Nephron progenitor cell (in vitro differentiated cells): ENCODE measurements at places on chromosomes 3 and 15.

DNA sequence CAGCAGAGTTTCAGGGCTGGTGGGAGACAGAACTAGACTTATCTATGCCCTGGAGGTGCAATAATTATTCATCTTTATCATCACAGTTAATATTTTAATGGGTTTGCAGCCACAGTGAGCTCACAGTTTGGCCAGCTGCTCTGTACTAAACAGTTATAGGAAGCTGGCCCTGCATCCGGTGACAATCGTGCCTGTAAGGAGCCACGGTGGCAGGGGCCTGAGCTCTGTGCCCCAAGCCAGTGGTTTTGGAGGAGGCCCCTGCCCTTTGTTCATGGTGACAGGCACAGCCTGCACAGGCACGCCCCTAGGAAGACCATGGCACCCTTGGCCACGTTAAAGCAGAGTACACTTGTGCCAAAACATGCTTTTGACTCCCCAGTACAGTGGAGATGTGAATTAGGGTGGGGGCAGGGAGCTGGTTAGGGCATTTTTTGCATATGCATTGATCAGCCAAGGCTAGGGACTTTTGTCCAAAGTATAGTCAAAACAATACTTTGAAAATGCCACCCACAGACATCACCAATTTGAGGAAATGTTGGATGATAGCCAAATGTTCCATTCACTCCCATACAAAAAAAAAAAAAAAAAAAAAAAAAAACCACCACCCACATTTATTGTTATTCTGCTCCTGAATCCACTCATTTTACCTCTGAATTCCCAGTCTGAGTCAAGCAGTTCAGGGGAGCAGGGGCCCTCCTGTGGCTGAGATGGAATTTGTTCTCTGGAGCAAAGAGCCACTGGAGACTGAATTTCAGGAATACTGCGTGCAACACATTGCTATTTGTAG is 3.4 kb upstream of the RFTN1 start:
- peak; percentile 24 for DNase-seq

GRCh38 chr3:168813225-168813802 is 717.6 kb upstream of the GOLIM4 start:
- DNase-seq = no peak

DNA sequence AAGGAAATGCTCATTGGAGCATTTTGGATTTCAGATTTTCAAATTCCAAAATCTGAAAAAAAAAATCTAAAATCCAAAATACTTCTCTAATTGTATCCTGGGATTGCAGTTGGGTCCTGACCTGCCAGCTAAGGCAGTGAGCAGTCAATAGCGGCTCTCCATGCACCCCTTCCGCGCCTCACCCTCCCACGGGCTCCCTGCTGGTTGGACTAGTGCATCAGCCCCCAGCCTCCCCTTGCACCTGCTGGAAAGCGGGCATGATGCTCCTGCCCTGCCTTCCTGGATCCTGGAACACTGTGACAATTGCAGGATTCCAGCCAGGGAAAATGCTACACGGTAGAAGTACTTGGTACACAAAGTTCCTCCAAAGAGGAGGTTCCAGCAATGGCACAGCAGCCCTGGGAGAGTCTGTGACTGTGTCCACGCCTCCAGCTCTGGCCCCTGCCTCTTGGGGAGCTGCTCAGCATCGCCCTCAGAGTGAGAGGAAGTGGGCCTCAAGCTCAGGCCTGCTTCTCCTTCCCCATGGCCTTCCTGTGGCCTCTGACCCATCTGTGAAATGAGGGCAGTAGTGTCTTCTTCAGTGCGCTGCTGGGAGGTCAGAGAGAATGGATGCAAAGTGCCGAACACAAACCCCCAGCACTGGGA is 39.5 kb upstream of the CHRNB4 start:
- DNase-seq = no peak

DNA sequence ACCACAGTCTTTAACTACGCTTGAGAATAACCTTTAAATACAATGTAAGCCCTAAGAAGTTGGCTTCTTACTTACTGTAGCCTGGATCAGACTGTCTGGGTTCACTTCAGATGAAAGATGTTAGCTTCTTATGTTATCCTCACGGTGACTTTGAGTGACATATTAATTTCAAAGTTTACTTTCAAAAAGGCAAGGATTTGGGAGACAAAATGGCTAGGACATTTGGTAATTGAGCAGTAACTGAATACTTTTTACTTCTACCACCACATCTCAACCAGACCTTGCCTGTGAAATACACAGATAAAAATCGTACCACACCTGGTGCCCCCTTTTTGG is 36.0 kb upstream of the BNIP2 start:
- DNase-seq = no peak

- no peak for DNase-seq
Measured at GRCh38 chr3:138740072-138740471, 94.7 kb downstream of the PIK3CB start.

DNA sequence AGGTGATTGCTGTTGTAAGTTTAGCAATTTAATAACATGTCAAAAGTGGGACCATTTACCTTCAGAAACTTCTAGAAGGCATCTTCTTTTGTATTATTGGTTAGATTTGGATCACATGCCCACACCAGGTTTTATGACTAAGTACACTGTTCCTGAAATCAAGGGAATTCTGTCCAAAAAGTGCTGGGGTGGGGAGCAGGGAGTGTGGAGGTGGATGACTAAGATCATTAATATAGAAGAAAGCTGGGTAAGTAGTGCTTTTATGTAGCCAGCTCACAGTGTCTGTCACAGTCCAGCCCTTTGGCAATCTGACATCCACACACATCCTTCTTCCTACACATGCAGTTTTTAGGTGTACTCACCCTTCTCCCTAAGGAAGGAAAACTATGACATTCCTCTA is 120.0 kb downstream of the TMCO5A start:
- DNase-seq = no peak

DNA sequence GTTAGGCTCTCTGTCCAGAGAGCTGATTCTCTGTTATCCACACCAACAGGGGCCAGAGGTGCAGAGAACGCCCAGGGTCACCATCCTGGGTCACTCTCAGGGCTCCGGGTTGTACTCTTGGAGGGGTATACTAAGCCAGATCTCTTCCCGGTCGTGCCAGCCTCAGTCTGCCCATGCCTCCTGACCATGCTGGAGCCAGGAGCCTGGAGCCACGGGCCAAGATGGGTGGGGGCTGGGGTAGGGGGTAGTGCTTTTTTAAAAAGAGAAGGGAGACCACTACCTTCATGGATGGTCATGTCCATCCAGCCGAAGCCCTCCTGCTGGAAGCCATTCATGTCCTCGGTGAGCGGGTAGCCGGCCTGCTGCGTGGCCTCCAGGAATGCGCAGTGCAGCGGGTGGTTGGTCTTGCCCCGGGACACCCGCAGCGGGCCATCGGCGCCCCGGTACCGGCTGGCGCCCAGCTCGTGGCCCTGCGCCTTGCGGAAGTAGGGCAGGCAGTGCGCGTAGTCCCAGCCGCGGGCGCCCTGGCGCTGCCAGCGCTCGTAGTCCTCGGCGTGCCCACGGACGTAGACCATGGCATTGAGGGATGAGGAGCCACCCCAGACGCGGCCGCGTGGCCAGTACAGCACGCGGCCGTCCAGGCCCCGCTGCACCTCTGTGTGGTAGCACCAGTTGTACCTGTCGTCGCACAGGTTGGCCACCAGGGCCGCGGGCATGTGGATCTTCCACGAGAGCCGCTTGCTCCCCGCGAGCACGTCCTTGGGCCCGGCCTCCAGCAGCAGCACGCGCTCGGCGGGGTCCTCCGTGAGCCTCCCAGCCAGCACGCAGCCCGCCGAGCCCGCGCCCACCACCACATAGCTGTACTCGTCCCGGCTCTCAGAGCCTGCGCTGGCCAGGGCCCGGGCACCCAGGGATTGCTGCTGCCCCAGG is 22.9 kb downstream of the CHDH start:
- no peak for DNase-seq

GRCh38 chr15:32871883-32872282 is 154.1 kb downstream of the GREM1 start:
- no peak for DNase-seq

DNA sequence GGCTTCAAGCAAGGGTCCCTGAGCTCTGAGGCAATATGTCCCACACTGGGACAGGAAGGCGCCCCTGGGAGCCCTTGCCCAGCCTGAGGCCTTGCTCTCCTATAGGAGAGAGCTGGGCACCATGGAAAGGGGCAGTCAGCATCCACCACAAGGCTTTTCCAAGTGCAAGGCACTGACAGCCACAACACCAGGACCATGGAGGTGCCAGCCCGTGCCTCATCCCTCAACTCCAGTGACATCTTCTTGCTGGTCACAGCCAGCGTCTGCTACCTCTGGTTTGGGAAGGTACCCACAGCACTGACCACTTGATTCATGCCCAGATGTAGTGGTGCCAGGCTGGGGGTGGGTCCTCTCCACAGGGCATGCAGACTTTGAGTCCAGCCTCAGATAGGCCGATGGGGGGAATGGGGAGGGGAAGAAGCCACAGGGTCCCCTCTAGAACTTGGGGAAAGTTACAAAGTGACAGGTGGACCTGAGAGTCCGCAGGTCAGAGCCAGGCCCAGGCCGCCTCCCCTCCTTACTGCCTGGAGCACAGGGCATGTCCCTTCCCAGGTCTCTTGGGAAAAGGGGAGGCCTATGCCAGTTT is 11.8 kb downstream of the VILL start:
- DNase-seq = peak; percentile 1

DNA sequence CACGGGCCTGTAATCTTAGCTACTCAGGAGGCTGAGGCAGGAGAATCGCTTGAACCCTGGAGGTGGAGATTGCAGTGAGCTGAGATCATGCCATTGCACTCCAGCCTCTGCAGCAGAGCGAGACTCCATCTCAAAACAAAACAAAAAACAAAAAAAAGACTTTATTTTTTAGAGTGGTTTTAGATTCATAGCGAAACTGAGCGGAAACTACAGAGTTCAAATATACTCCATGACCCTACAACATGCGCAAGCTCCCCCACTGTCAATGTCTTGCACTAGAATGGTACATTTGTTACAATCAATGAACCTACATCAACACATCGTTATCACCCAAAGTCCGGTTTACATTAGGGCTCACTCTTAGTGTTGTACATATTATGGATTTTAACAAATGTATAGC is 2.2 kb upstream of the CRTAP start:
- no peak for DNase-seq

GRCh38 chr15:57611938-57612337 is 20.2 kb downstream of the MYZAP start:
- DNase-seq = no peak

DNA sequence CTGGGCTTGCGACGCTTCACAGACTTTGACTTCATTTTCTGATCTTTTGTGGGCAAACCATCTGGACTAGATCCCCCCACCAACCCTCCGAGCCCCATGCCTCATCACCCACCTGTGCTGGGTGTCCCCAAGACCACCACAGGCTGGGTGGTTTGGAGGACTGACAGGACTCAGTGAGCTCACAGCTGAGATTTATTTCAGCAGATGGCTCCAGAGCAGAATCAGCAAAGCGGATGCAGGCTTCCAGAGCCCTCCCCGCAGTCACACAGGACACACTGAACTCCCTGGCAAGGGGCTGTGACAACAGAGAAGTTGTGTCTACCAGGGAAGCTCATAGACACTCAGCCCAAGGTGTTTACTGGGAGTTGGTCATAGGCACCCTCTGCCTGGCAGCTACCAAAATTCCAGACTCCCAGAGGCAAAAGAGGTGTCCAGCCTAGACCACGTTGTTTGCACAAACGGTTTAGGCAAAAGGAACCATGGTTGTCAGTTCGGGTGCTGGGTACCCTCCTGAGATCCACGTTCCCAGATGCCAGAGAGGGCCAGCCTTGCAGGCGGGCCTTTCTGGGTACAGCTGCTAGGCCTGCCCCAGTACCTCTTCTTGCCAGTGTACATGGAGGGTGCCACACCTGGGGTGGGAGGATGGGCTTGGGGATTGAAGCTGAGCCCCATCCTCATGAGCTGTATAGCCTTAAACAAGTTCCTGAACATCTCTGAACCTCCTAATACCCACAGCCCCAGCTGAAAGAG is 170.3 kb downstream of the NSMCE3 start:
- DNase-seq = no peak

GRCh38 chr3:118984699-118985098 is 49.9 kb downstream of the IGSF11 start:
- no peak for DNase-seq

DNA sequence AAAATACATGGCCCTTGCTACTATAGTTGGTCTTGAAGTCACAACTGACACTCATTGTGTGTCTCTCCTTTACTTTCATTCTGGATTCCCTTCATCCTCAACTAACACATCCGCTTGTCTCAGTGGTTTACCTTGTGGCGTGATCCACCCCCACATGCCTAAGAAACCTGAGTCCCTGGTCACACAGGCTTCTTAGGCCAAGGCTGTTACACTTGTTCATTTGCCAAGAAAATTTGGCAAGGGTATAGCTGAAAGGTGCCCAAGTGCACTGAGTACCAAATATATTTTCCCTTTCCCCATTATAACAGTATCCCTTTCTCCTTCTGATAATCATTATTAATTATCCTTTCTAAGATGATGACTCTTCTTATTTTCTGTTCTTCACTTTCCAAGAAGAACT is 207.6 kb upstream of the STAC start:
- no peak for DNase-seq

- no peak for DNase-seq
Measured at GRCh38 chr3:43062564-43063040, 43.3 kb downstream of the POMGNT2 start.

GRCh38 chr15:70246623-70247220 is 149.0 kb upstream of the TLE3 start:
- no peak for DNase-seq

- DNase-seq = no peak
Measured at GRCh38 chr3:169758359-169758994, 6.4 kb downstream of the TERC start.

- no peak for DNase-seq
Measured at GRCh38 chr15:64161688-64162477, 939 bp downstream of the PPIB start.

GRCh38 chr3:134846911-134847317 is 51.9 kb downstream of the EPHB1 start:
- DNase-seq = peak; percentile 49

GRCh38 chr3:186902713-186903112 is 27.6 kb upstream of the ST6GAL1 start:
- no peak for DNase-seq

DNA sequence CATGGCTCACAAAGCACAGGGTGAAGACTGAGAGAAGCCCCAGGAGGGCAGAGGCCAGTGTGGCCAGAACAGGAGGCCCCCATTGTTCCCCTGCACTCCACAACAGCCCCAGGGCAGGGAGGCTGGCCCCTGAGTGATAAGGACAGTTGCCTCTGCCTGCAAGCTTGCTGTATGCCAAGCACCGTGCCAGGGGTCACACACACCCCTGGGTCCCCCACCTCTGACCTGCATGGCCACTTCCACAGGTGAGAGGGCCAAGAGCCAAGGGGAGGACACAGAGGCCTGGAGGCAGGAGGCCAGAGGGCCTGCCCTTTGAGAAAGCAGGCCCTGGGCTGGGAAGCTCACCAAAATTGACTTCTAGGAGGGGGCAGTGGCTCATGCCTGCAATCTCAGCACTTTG is 23.7 kb downstream of the ATRIP start:
- DNase-seq = no peak

DNA sequence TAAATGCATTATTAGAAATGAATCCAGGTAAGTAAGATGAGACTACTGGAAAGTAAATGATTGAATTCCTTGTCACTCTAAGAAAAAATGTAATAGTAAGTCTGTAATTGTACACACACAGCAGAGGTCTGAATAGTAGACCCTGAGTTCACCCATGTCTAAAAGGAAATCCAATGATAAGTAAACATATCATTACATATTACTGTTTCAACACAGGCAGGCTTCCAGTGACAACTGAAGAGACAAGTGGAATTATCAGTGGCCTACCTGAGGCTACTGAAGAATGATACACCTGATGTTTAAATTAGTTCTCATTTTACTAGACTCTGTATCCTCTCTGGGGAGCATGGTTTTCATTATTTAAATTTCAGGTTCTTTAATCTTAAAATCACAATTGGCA is 6.2 kb upstream of the CCNL1 start:
- DNase-seq = no peak

- no peak for DNase-seq
Measured at GRCh38 chr15:92407916-92408315, 14.2 kb downstream of the ST8SIA2 start.
